ENCODE measurements at places on chromosomes 12 and 14.

GRCh38 chr12:118190266-118190665 is 54.3 kb downstream of the PEBP1 start:
- no peak for DNase-seq

- no peak for DNase-seq
Observed at GRCh38 chr12:56616925-56617324, 13.2 kb downstream of the BAZ2A start.

DNA sequence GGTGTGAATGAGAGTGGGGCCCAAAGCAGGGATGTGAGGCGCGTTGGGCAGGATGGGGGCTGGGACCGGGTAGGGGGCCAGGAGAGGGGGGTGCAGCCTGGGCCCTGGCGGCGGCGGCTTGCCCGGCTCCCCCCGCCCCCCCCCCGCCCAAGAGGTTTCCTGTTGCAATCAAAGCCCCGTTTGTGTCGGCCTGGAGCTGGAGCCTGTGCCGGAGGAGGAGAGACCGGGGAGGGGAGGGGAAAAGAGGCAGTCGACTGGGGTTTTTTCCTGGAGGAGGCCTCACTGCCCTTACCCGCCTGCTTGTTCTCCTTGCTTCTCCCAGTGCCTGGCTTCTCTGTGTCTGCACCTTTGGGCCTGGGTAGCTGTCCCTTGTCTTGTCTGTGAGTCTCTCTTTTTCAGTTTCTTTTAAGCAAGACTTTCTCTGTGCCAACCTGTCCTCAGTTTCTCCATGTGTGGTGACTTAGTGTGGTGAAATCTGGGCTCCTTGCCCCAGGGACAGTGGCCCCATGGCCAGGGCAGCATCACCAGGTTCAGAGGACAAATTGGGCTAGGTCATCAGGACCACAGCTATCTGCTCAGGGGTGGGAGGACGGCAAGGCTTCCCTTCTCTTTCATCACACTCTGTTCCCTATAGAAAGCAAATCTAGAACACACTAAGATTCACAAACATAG is 8.5 kb downstream of the RARG start:
- no peak for DNase-seq

- DNase-seq = no peak
Observed at GRCh38 chr12:57864442-57865083, 18.0 kb upstream of the CTDSP2 start.

DNA sequence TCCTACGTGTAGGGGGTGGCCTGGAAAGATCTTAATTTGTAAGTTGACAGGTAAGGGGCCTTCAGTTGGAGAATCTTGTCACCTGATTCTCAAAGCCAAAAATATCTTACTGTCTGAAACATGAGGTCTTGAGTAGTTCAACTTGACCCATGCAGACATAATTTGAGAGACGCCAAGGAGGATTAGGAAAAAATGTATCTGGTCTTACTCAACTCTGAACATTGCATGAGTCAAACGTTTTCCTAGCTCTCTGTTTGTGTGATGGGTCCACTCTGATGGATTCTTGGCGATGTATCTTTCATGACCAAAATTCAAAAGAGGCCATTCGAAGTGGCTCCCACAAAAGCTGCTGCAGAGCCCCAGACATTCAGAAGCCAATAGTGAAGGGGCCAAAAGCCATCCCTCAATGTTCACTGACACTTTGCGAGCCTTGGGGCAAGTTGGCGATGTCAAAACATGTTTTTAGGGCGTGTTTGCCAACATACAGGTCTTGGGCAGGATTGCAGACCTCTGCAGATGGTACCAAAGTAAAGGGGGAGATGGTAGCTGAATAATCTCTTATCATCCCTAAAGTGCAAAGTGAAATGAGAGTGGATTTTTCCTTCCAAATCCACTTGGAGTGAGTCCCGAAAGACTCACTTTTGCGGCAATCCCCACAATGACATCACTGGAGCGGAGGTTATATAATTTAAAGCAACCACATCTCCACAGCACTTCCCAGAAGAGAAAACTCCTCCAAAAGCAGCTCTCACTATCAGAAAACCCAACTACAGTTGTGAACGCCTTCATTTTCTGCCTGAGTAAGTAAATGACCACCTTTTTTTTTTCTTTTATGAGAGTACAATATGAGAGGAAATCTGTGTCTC is at the start of gene BDKRB1:
Gene BDKRB1 (plus strand): TSS at position 710 of the 866 bp plus-strand sequence. CDS start 7,473 bp downstream, outside the sequence.
- no peak for DNase-seq

DNA sequence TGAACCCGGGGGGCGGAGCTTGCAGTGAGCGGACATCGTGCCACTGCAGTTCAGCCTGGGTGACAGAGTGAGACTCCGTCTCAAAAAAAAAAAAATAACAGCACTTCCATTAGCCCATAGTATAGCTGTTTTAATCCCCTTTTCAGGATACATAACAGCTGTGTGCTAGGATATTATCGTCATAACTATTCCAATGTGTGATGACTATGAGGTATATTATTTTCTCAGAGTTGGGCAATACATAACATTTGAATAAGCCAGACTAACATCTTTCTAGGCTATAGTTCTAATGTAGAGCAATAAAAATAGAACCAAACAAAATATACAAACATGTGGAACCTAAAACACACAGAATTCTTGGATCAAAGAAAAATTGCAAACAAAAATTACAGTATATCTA is 57.1 kb downstream of the MARK3 start:
- no peak for DNase-seq

GRCh38 chr14:100545359-100545758 is 41.9 kb downstream of the BEGAIN start:
- no peak for DNase-seq

- DNase-seq = no peak
Observed at GRCh38 chr12:51994959-51995358, 11.8 kb upstream of the TAMALIN start.

GRCh38 chr12:109393437-109394345 is 46.0 kb downstream of the MYO1H start:
- no peak for DNase-seq

DNA sequence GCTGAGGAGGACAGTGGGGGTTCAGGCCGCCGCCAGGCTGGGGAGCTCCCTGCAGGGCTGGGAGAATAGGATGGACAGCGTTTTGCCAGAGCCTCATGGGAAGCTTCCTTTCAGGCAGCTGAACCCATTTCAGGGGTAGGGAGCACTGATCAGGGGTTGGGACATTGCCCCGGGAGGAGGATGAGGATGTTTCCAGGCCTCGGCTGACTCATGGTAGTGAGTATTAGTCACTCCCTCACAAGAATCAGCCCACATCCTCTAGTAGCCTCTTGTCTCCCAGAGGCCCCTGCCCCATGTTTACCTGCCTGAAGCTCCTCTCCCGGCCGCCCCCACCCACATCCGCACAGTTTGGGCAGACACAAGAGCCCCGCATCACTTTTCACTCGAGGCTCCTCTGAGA is 89.8 kb downstream of the ZFP36L1 start:
- DNase-seq = no peak

GRCh38 chr12:118778077-118778476 is 203.3 kb upstream of the SRRM4 start:
- DNase-seq = no peak

DNA sequence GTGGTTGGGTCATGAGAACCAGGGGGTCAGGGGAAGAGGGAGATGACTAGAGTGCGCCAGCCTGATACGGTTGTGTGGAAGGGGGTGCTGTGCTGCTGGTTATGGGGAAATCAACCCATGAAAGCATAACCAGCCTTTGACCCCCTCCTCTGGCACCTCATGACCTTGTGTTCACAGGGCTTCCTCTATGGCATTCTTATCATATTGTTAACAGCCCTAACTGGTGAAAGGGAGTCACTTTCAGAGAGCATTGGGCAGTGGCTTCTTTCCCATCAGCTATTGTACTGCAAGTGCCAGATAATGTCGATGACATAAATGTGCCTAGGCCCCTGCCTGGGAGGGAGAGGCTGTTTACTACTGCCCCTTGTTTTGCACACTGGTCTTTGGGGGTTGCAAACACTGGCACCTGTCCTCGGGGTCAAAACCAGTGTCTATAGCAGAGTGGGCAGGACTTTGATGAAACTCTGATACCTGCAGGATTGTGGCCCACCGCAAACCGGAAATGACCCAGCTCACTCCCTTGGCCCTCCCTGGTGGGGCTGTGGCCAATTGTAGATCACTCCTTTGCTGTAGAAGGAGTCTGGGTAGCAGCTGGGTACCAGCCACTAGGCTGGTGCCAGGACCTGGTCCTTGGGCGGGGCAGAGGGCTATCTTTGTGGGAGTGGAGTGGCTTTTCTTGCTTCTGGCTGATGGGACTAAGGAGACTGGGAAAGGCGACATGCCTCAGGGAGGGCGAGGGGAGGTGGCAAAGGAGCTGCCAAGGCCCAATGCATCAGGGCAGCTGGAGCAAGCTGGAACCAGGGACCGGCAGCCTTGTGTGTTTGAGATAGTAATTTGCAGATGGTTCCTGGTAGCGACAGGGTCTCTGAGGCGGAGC is 634 bp upstream of the TMEM63C start:
- no peak for DNase-seq

GRCh38 chr12:54723379-54724256 is 75.5 kb upstream of the DCD start:
- no peak for DNase-seq

- DNase-seq = no peak
Observed at GRCh38 chr12:76018111-76018510, 13.5 kb downstream of the PHLDA1 start.

- DNase-seq = no peak
Observed at GRCh38 chr12:111607239-111607638, 8.1 kb upstream of the ATXN2 start.

GRCh38 chr12:88015825-88016224 is 13.4 kb downstream of the C12orf50 start:
- no peak for DNase-seq

GRCh38 chr14:104129556-104129955 is 8.8 kb upstream of the KIF26A start:
- DNase-seq = no peak

- no peak for DNase-seq
Observed at GRCh38 chr12:45887544-45887943, 102.8 kb downstream of the SCAF11 start.

GRCh38 chr14:45902241-45902640 is 649.2 kb upstream of the MIS18BP1 start:
- no peak for DNase-seq

GRCh38 chr14:51472881-51473280 is 178.8 kb upstream of the FRMD6 start:
- no peak for DNase-seq

- no peak for DNase-seq
Observed at GRCh38 chr12:124345795-124346194, 50.9 kb downstream of the RFLNA start.

GRCh38 chr12:111330800-111331752 is 37.8 kb downstream of the PHETA1 start:
- DNase-seq = no peak

GRCh38 chr14:89466484-89466883 is 49.5 kb upstream of the FOXN3 start:
- DNase-seq = no peak

DNA sequence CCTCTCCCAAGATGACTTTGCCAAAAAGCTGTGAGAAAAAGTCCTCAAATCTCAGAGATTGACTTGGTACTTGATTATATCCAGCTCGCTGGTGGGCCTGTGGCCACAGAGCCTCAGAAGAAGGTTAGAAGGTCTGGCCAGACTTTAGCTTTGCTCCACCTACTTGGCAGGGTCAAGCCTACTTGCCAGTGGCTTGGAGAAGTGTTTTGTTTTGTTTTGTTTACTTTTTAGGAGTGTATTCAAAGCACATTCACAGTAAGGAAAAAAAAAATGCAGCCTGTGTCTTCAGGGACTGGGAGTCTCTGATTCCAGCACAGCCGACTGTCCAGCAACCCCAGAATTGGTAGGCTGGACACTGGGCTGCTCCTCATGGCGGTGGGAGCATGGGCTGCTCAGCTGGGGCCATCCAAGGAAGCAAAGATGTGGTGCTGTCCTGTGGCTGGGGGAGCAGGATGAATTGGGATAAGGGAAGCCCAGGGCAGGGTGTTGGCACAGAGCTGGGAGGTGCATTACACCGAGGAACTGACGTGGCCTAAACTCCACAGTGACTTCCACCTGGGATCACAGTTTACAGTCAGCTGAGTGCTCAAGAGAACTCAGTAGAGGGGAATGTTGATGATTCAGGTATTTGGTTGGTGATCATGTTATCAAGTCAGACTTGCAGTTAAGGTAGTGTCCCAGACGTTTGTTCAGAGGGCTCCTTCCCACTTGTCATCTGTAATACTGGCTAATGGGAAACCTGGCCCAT is 73.5 kb downstream of the PPP2R5C start:
- no peak for DNase-seq

- DNase-seq = no peak
Observed at GRCh38 chr12:120537856-120538220, 3.7 kb downstream of the RNF10 start.

GRCh38 chr12:3086729-3087323 is 9.6 kb downstream of the TSPAN9 start:
- DNase-seq = no peak

DNA sequence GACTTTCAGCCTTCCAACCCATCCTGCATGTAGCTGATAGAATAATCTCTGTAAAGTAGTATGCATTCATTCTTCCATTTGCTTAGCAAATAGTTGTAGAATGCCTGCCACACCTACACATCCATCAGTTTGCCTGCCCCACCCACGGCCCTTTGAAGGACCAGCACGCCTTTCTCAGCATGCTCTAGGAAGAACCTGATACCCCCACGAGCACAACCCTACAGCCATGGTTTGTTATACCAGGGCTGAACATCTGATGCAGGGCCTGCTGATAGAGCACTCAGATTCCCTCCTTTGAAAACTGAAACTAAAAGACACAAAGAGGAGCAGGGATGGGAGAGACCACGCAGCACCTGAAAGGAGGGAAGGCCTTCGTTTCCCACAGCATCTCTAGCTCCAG is 205.1 kb downstream of the ANO2 start:
- no peak for DNase-seq

DNA sequence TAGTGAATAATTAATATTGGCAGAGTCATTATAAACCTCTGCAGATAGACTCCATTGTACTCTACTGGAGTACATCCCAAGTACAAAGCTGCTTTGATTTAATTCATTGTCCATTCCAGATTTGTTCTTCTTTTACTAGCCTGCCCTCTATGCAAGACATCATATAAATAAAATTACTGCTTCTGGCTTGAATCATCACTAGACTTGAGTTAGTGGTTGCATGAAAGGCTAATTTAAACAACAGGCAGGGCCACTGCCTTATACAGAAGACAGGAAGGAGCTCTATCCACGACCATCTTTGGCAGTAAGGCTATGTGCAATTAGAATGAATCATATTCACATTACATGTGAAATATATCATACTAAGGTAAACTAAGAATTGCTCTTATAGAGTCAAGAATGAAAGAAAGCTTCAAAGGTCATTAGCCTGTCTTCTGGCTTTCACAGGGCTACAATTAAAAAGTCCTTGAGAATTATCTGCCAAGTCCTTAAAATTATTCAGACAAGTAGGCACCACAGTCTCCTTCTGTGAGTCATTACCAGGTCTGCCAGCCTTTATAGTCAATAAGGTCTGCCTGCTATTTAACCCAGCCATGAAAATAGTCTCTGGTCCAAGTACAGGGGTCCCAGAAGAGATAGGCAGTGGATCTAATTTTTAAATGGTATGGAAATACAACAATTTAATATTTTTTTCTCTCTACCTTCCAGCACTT is 631.8 kb downstream of the TMTC2 start:
- no peak for DNase-seq

DNA sequence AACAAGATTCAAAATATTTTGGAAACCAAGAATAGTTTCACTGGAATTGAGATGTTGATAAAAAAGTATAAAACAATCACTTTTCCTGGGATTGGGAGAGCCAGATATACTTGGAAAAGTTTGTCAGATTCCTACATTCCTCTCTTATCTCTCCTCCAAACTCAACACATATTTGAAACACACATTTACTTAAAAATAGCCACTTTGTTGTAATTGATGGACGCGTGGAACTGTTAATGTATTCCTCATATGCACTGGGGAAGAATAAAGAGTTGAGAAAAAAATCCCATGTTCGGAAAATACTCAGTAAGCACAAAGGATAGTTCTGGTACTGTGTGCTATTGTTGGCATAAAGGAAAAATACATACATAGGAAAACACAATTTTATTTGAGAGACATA is 195.6 kb upstream of the FLRT2 start:
- no peak for DNase-seq

Data from stimulated activated CD4-positive, alpha-beta T cell treated with anti-CD3 and anti-CD28 coated beads, TNF-alpha, amount 100 ng/mL, for 4 hours (primary cell).